PC-3 (cell line): ENCODE measurements at places on chromosomes 1 and 21. TPM values are rescaled to one million over a fixed set of nuclear protein-coding genes. Genes with fewer than 3 reads are reported as not detected.
A peak's percentile ranks its signal among the peaks of the same experiment; 100 is the strongest.

DNA sequence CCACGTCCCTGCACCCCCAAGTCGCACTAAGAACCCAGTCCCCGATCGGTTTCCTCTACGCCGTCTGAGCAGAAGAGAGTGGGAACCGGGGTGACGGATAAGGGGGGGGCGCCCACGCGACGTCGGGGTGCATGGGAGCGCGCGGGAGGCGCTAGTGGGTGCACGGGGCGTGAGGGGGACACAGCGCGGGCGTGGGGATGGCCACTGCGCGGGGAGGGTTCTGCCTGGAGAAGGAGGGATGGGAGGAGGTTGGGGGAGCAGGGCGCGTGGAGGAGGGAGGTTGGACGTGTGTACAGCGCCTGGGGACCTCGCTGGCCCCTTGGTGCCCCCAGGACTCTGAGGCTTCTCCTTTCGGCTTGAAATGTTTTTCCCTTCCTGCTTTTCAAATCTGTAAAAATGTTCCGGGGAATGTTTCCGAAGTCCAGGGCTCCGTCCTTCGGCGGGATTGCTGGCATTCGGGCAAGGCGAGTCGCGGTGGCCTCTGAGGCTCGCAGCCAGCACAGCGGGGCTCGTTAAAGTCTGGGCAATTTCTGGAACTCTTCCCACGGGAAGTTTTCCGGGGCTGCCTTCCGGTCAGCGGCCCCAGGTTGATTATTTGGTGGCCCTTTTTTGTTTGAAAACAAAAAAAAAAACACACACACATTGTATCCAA lies 13.1 kb downstream of the RNF220 start:
- peak; percentile 6 for DNase-seq

DNA sequence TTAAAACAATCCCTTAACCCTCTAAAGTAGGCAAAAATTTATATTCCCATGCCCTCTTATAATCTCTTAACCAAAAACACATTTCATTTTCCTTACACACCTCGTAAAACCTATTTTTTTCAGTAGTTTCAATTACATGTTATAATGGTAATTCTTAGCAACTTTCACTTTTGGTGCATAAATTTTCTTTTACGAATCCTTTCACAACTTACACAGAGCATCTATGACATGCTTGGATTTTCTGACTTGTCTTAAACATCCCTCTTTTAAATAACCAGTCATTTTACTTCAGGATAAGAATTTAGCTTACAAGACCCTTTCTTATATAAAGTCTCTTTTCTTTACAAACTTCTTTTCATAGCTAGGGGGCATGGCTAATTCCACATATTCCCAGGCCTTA lies 8.9 kb upstream of the MRPL55 start:
- peak; percentile 35 for DNase-seq

GRCh38 chr1:209154912-209155311 lies 428.6 kb upstream of the CAMK1G start:
- DNase-seq: no peak

C1orf185 gene
- not detected in 2 replicates for total RNA-seq

GRCh38 chr1:116375887-116376728 lies 3.1 kb downstream of the ATP1A1 start:
- DNase-seq: peak; percentile 89

DNA sequence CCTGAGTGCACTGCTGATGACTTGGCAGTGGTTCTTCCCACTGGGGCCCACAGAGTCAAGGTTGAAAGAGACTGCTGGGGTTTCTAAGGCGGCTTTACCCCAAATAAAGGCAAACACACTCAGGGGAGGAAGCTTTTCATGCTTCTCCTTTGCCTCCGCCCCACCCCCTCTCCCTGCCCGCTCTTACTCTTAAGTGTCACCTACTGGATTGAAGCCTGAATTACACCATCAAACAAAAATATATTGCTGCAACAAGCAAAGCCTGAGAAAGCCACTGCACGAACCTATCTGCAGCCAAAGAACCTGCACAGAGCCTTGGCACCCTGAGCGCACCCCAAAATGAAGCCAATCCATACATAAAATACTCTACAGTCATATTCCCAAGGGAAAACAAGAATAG lies 63.1 kb downstream of the PTGFR start:
- DNase-seq: peak; percentile 37

DNA sequence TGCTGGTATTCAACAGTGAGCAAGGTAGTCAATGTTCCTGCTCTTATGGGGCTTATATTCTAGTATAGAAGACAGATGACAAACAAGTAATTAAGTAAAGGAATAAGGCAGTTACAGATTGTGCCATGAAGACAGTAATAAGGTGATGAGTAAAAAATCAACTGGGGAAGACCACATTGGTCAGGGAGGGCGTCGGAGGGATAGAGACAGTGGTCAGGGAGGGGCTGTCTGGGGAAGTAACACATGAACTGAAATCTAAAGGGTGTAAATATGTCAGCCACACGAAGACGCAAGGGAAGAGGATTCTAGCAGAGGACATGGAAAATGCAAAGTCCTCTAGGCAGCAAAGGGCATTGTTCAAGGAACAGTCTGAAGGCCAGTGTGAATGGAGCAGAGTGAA lies 10.1 kb downstream of the IL12RB2 start:
- no peak for DNase-seq

USH2A gene
- total RNA-seq: not detected in 2 replicates

PSEN2 gene
- total RNA-seq: 85.3 and 103 TPM in 2 replicates

TNFRSF8 gene
- total RNA-seq: 0.12 TPM in 1 of 2 replicates, not detected in the other

DNA sequence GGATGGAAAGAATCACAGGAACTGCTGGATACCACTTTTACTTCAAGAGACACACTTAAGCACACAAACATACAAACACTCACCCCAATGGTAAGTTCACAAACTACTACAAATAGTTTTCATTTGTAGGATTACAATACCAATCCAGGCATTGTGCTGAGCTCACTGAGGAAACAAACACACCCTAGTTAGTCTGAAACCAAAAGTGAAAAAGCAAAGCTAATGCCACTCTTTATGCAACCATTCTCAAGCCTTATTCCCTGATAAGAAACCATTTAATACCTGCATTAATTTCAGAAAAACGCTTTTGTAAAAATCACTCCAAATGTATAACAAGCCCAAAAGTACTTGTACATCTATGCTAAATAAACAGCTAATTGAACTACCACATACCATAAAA lies 38.3 kb downstream of the RNF115 start:
- DNase-seq: peak; percentile 18

GRCh38 chr1:107454791-107455190 lies 314.0 kb downstream of the NTNG1 start:
- DNase-seq: no peak

- DNase-seq: no peak
Measured at GRCh38 chr1:238360474-238360873, 469.8 kb upstream of the ZP4 start.

CYP4A11 gene
- not detected in 2 replicates for total RNA-seq

DNA sequence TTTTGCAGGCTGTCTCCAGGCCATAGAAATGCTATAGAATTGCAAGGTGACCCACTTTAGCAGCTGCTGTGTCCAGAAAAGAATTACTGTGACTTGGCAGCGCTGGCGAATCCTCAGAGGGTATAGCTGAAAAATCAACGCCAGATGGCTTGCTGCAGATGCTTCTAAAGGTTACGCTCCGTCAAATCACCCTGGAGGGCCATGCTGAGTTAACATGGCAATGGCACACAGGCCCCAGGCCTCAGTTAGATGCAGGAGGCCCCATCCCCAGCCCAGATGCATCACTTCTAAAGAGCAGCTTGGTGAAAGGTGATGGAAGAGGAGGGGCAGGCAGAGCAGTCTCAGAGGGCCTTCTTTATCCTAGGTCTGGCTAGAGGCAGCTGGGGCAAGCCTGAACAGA lies 18.0 kb downstream of the KIAA1614 start:
- DNase-seq: no peak

DNA sequence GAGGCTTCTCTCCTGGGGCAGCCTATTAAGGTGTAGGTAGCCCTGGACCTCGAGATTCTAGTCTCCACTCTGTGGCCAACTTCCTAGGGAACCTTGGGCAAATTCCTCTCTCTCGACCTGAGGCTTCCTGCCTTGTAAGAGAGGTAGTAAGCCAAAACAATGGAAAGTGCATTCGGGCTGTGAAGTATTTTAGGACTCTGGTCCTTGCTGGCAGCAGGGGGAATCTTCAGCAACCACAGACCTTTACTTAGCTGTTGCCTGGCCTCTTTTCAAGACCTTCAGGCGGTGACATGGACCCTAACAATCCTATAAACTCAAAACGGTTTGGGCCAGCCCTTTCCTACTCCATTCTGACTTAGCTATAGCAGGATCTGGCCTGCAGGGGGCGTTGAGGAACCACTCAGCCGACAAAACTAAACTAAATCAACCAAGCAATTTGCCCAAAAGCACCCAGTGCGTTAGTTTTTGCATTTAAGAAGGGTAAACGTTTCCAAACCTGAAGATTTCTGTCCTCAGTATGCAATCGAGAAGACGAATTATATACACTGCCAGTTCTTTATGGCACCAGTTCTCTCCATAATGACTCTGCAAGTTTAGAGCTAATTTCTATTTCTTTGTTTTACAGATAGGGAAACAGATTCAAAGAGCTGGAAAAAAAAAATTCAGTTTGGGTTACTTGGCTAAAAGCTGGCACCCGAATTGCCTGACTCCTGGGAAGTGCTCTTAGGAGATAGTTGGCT lies 10.9 kb upstream of the SESN2 start:
- DNase-seq: peak; percentile 80

DNA sequence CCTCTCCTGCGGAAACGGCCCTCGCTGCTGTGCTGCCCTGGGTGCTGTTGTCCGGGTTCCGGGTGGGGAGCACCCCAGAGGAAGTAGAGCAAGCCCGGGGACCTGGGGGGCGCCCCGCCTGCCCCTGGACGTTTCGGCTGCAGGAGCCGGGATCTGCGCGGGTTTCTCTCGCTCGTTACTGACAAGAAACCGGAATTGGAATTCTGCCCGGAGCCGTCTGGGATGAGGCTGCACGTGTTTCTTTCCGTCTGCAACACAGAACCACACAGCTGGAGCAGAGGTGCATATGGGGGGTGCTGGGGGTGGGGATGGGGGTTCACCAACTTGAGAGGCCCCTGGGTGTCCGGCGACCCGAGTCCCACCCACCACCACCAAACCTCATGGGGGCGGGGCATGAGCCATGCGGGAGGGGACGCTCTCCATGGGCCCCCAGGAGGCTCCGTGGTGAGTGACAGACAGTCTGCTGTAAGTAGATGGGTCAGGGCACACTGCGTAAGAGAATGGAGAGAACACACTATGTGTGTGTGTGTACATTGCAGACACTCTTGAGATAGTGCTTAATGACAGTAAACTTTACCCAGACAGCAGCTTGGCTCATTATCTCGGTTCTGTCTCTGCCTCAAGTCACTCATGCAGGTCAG lies 261.4 kb upstream of the C1orf174 start:
- DNase-seq: no peak

MPZ gene
- total RNA-seq: 0.18 TPM in 1 of 2 replicates, not detected in the other

DNA sequence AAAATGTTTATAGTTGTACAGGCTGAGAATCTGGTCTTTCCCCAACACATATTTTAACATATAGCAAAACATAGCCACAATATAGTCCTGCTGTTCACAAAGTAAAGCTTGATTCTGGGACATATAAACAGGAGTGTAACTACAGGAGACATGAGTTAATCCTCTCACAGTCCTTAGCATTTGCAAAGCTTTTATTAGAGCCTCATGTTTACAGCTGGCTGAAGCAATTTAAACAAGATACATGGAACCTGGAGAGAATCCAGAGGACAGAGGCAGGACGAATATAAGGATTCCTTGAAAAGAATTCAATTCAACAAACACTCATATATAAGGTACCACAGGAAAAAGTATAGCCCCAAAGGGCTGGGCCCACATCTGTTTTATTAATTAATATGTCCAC lies 163.4 kb downstream of the ADGRL4 start:
- no peak for DNase-seq

GRCh38 chr1:7859406-7859805 lies 6.5 kb upstream of the UTS2 start:
- no peak for DNase-seq

GRCh38 chr1:31607360-31607759 lies 10.1 kb upstream of the HCRTR1 start:
- no peak for DNase-seq

DNA sequence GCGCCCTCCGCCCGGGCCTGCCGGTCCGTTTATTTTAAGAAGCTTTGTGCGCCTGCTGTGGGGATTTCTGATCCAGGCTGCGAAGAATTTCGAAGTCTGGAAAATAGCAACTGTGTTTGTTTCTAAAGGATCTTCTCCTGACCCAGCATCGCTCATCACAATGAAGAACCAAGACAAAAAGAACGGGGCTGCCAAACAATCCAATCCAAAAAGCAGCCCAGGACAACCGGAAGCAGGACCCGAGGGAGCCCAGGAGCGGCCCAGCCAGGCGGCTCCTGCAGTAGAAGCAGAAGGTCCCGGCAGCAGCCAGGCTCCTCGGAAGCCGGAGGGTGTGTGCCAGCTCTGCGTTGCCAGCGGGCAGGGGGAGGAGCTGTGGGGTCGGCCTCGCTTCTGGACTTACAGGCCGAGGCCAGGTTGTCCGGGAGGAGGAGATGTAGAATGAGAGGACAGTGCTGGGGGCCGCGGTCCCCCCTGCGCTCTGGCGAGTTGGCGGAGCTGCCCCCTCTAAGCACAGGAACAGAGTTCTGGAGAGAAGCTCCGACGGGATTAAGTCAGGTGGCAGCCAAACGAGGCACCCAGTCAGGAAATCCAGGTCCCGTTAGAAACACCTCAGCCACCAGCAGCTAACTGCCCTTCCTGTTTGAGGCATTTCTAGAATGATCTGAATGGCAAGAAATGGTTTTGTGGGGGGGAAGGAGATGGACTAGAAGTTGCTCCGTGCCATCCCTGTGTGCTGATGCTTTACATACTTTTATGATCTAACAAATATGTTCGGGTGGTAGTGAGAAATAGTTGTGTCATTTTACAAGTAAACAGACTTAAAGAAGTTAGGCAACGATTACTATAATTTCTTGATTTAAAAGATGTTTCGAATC lies 948 bp downstream of the TXLNA start:
- DNase-seq: peak; percentile 33

SLC1A7 gene
- total RNA-seq: 0.23 and 0.26 TPM in 2 replicates

DNA sequence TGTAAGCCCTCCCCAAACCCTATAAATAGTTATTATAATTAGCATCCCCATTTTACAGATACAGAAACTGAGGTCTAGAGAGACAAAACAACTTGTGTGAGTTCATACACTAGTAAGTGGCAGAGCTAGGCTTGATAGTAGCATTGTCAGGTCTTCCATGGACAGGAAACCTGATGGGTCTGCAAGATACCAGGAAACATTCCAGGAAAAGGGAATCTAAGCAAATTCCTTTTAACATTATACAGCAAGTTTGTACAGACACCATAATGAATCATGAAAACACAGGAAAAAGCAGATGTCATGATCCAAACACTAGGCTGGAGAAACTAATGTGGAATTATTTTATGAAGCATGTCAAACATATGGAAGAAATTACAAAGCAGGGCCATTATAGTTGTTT lies 89.1 kb upstream of the KCNK2 start:
- DNase-seq: no peak
